Fibroblast of villous mesenchyme (primary cell): ENCODE measurements at places on chromosomes 1 and 21. TPM values are rescaled to one million over a fixed set of nuclear protein-coding genes. Genes with fewer than 3 reads are reported as not detected.
A peak's percentile ranks its signal among the peaks of the same experiment; 100 is the strongest.

BRINP2 gene
- not detected in 2 replicates for total RNA-seq

GRCh38 chr1:65820983-65821382 lies 28.3 kb downstream of the PDE4B start:
- peak; percentile 90 for DNase-seq

GRCh38 chr1:115506924-115507589 lies 134.7 kb upstream of the VANGL1 start:
- DNase-seq, result peak; percentile 62

- DNase-seq, result no peak
These were observed 1.8 kb downstream of the LAPTM5 start for GRCh38 chr1:30755746-30756145.

LAPTM5 gene
- not detected in 2 replicates for total RNA-seq

DNA sequence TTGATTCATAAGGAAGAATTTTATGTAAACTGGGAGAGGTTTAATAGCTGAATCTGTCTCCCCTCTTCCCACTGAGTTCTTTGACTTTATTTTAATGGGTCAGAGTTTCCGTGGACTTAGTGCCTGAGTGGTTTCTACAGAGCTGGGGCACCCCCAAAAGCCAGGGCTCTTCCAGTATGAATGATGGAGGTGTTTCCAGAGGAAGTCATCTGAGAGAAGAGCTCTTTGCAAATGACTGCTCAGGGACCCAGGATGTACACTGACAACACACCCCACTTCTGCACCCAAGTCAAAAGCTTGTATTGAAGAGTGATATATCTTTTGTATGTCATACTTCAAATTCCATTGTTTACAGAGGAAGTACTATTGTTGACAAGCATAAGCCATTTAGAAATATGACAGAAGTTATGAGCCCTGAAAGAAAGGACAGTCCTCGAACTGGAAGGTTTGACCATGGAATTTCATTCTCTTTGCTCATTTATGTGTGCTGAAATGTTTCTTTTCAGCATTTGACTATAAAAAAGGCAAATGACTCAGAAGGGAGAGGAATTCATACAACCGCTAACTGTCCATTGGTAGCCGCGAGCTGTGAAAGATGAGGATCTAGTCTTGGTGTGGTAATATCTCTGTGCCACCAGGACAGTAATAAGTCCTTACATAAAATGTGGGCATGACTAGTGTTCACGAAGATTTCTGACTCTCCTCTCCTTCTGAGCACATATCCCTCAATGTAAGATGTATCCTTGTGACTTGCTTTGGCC lies 25.4 kb upstream of the LMX1A start:
- peak; percentile 11 for DNase-seq

GRCh38 chr1:33055210-33056008 lies 18.7 kb upstream of the AK2 start:
- DNase-seq, result peak; percentile 93

- peak; percentile 71 for DNase-seq
These were observed 5.7 kb downstream of the TMEM50A start for GRCh38 chr1:25343872-25344271.

DNA sequence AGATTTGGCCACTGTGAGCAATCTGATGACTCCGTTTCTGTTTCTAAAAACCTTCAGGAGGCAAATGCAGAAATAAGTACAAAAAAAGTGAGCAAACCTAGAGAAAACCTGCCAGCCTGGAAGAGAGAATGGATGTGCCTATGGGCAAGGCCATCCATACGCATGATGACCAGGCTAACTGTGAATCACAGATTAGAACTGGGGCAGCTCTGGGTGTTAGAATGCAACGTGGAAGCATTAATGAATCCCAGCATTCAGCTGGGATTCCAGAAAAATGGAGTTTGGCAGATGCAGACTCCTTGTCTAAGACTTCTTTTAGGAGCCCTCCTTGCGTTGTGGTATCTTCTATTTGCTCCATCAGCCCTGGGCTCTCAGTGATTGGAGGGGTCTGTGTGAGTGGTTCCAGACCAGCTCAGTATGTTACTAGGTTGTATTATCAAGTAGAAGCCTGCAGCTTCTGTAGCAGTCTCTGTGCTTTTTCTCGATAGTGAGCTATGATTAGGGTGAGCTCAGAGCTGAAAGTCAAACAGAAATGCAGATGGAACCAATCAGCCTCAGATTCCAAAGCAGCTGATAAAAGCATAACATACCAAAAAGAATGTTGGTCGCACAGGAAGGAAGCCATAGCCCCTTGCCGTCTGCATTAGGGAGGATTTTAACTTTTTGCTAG lies 154.0 kb downstream of the PSMG1 start:
- peak; percentile 88 for DNase-seq
